Activated CD8-positive, alpha-beta memory T cell treated with anti-CD3 and anti-CD28 coated beads for 1 hour (primary cell): ENCODE measurements at places on chromosomes 6 and 20.

DNA sequence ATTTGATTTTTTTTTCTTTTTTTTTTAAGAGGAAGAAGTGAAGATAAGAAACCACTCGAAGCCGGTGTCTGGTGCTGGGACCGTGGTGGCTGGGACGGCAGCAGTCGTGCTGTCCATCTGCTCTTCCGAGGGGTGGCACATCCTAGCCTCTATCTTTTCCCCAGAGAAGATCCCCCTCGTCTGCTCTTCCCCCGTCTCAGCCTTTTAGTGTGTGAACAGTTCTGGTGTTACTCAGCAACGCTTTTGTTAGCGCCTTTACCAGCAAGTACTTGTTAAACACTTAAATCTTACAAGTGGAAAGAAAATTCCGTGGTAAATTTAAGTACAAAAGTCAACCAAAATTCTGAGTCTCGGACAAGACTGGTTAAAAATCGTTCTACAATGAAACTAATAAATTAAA, 90.1 kb downstream of the RSPH3 start:
- no peak for DNase-seq

- DNase-seq: no peak
Measured at GRCh38 chr6:160069050-160069454, 52.6 kb upstream of the SLC22A1 start.

DNA sequence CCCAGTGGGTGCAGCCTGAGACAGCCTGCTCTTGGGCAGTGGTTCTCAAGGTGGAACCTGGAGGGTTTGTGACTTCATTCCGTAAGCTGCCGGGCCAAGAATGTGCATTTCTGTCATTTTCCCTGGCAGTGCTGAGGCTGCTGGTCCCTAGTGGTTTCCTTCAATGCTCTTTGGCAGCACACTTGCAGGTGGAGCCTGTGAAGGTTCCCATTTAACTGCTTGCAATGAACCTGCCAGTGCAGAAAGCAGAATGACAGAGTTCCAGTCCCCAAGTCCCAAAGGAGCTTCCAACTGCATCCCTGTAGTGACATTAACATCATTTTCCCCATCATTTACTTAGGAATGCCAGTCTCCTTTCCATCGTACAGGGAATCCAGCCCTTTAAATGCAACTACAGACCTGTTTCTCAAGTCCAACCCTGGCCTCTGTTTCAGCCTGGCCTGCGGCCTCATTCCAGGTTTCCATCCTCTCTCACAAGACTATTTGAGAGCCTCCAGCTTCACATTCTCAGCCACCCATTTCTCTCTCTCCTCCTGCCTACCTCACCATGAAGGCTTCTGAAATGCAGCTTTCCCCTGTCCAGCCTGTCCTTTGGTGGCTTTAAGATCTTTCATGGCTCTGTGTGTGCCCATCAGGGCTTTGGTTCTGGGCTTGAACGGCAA, 149.7 kb upstream of the GGTLC1 start:
- no peak for DNase-seq

GRCh38 chr6:25560865-25561264, 91.2 kb upstream of the SCGN start:
- no peak for DNase-seq

GRCh38 chr6:21323577-21323976, 270.0 kb upstream of the SOX4 start:
- no peak for DNase-seq

DNA sequence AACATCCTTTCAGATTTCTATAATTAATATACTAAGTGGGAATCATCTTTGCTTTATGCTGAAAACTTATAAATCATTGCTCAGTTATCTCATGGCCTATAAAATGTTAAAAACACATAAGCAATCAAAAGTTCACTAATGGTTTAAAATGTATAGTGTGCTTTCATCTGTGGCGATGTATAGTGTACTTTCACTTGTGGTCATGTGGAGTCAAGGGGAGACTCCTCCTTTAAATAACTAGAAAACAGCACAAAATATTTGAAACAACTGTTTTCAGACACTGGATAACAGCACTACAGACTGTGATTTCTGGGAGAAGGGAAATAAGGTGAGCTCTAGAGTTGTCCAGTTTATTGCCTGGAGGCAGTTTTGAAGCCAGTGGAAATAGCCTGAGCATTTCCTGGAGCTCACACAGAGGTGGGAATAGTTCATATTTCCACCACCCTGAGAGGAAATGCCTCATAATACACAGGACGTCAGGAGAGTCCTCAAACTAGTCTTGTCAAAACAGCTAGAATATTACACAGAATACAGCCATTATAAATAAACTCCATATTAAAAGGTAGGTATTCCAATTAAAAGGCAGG, 89.4 kb downstream of the CEP162 start:
- no peak for DNase-seq

- DNase-seq: no peak
Measured at GRCh38 chr6:147000545-147001488, 203.4 kb upstream of the STXBP5 start.

- DNase-seq: no peak
Measured at GRCh38 chr6:18262702-18263417, 1.5 kb downstream of the DEK start.

DNA sequence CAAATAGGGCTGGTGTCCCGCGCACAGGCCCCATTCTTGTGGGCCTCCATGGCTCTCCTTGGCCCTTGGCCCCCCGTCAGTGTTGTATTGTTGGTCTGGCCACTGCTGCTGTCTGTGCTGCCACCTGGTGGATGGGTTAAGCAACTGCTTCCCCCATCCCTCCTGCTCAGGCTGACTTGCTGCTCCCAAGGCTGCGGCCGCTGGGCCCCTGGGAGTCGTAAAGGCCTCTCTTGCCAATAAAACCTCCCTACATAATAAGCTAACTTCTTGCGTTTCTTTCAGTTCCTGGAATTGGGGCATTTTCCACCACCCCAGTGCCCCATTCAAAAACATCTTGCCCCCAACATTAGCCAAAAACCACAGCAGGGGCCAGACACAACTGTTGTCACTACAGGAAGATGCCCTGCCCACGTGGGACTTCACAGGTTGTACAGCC, 27.1 kb downstream of the CD83 start:
- peak; percentile 34 for DNase-seq

DNA sequence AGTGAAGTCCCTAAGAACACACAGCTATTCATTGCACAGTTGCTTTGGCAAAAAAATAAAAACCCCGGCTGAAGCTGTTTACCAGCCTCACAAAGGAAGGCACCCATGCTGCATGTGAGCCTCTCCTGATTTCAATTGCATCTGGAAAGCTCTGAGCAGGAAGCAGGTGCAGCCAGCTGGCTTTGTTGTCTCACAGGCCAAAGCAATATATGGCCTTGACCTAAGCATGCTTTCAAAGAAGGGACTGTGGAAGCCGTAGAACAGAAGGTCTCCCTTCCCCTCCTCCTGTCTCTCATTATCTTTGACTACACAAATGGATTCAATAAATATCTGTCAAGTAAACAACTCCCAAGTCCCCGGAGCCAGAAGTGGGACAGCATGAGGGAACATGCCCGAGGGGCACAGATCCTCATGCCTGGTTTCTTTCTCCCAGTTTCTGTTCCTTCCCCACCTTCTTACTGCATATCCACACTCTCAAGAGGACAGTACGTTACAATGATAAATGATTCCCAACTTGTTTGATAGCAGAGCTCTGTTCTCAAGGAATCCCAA, 57.2 kb upstream of the PCSK2 start:
- no peak for DNase-seq

DNA sequence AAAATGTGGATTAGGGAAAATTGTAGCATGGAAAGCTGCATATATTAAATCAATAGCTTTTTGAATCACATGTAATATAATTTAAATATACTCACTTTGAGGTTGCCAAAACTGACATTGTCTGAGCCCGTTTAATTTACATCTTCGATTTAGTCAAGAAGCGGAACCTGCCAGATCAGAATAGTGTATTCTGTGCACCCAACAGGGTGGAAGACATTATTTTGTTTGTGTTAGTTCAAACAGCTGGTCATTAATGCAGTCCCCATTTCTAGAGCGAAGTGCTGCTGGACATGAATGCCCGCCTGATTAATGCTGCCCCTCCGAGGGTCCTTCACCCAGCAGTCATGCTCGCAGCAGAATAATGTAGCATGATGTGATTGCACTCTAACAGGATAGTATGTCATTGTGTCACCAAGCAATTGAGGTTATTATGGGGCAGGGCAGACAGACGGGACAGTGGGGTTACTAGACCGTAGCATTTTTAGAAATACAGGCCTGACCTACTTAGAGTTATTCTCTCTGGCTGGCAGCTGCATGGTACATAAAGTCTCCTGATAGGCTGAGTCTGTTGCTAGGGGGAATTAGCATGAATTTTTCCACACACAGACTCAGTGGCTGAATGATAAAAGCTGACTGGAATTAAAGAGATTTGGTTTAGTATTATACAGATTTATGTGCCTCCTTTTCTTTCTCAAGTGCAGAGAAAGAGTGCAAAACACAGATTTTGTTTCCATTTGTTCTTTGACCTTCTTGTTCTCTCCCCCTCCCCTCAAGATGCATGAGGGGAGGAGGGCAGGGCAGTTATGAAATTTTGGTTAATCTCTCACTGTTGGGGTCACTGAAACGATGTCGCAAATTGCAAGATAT, 147.1 kb downstream of the PRL start:
- no peak for DNase-seq

DNA sequence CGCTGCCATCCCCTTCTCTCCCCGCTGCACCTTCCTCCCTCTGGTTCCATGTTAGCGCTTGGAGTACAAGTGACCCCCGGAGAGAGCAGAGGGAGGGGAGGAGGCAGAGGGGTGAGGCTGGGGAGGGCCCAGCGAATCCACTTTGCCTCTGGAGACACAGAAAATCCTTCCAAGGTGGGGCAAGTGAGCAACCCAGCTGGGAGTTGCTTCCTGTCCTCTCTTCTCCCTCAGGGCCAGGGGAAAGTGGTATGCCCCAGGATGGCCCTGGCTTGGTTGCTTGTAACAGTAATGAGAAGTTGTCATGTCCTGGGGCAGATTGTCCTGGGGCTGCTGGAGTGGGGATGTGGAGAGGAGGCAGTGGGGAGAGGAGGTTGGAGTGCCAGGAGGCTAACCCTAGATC, 691 bp upstream of the ANGPT4 start:
- no peak for DNase-seq

DNA sequence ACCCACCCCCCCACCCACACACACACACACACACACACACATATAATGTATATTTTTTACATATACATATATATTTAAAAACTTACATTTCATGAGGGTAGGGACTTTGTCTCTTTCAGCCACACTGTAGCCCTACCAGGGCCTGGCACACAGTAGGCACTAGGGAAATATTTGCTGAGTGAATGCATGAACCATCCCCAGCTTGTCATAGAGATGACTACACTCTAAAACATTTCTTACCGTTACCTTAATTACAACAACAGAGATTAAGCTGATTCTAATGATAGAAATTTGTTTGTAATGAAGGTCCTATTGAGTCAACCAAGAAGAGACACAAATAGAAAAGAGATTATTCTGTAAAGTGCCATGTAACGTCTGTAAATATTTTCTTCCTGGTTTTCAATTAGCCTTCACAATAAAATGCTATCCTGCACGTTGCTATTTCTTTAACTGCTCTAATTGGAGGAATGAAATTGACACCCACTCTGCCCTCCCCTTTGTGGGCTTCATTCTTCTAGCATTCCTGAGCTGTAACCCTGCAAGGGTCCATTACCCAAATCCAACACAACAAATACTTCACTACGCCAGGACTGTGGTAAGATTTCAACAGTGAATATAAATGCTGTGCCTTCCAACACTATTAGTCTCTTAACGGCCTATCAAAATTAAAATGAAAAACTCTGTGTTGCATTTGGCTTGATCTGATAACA, 30.8 kb downstream of the SIM1 start:
- DNase-seq: no peak

DNA sequence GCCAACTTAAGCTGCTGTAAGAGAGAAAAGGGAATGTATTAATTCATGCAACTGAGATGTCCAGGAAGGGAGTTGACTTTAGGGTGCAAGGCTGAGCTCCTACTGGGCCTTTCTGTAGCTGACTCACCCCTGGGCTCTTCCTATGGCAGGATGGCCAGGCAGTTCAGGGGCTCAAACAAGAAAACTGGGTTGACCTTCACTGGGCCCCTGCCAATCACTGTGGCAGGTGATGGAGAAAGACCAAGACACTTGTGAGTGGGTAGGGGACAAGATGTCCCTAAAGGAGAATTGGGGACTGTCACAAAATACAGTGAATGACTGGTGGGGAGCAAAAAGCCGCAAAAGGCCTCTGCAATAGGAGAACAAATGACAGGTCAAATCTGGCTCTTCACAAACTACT, 21.5 kb upstream of the RALGAPA2 start:
- no peak for DNase-seq

GRCh38 chr20:24999568-24999967, 7.0 kb upstream of the APMAP start:
- DNase-seq: no peak

DNA sequence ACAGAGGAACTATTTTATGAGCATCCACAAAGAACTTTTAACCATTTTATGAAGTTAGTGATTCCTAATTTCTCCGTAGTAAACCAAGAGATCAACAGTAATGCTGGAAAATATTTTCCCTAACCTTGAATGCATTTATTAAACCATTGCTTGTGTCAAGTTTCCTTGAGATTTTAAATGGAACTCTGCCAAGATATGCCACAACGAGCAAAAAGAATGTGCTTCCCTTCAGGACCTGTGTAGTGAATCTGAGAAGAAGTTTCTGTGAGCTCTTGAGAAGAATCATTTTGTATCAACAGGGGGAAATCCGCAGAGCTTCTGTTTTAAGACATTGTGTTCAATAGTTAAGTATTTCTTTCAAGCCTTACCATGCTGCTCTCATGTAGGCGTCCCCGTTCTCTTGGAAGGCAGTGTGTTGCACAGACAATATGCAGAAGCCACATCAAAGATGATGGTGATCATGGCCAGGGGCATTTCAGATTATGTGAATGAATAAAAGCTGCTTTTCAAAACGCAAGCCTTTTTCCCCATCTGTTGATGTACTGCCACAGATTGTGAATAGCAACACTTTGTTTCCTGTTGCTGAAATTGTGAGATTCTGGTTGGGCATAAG, 439.8 kb downstream of the BMP2 start:
- DNase-seq: no peak

DNA sequence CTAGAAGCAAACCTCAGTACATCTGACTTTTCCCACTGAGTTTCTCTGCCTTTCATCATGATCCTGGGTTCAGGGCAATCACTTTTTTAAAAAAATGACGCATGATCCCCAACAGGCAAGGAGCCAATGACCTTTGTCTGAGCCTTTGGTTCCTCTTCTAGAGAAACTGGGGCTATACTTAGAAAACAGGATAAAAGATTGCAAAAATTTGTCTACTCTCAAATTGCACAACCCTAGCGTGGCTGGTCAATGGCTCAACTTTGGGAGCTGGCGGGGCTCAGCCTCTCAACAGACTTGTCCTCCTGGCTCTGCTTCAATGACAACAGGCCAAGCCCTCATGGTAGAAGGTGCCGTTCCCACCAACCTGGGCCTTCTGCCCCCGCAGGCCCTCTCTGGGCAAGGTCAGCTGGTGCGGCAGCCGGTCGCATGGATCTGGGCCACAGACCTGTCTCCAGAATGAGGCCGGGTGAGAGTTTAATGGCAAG, 48.7 kb downstream of the PDYN start:
- no peak for DNase-seq

DNA sequence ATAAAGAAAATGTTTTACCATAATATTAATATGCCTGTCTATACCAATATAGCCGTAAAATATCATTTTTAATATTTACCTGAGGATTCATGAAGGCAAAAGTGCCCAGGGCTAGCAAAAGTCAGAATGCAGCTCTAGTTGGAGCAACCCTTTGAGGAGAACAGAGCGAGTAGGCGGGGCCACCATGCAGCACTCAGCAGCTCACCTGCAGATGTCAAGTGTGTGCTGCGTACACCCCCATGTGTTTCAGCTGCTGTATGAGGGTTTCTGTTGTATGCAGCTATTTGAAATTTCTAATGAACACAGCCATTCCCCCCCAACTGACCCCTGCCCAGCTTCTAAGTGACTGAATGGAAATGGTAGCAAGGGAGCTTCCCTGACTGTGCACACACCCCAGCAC, 508.0 kb downstream of the QKI start:
- DNase-seq: no peak
